ENCODE measurements at places on chromosomes 2 and 18. TPM values are rescaled to one million over a fixed set of nuclear protein-coding genes. Genes with fewer than 3 reads are reported as not detected.

Gene ANKRD30BL
- not detected for total RNA-seq

Gene NEU2
- total RNA-seq: 4.0 TPM

Gene GLI2
- total RNA-seq: 30.3 TPM

Gene DSC2
- total RNA-seq: 4.8 TPM

Gene SLC11A1
- total RNA-seq: 0.17 TPM

Gene LRATD1
- 35.4 TPM for total RNA-seq

Gene CNTNAP5
- total RNA-seq: not detected

Gene HOXD13
- 0.36 TPM for total RNA-seq

Gene COLEC11
- 0.44 TPM for total RNA-seq

Gene EVX2
- total RNA-seq: not detected

Gene ARMC9
- 23.4 TPM for total RNA-seq

Gene BMP10
- not detected for total RNA-seq

Gene MTX2
- total RNA-seq: 54.5 TPM

Gene IL36A
- not detected for total RNA-seq

Gene IFT172
- total RNA-seq: 22.9 TPM

Gene LIPG
- 9.1 TPM for total RNA-seq

Gene APOB
- not detected for total RNA-seq

Gene GPR55
- 0.81 TPM for total RNA-seq

Gene CD207
- total RNA-seq: not detected

Gene STARD6
- not detected for total RNA-seq

All from PC-3 (cell line).